Muscle of back (tissue), 13 donors: ENCODE measurements at places on chromosomes 2 and 18.

GRCh38 chr2:239523954-239524330 is 123.1 kb upstream of the HDAC4 start:
- DNase-seq: no peak

GRCh38 chr2:170146784-170147183 is 31.2 kb upstream of the MYO3B start:
- no peak for DNase-seq

DNA sequence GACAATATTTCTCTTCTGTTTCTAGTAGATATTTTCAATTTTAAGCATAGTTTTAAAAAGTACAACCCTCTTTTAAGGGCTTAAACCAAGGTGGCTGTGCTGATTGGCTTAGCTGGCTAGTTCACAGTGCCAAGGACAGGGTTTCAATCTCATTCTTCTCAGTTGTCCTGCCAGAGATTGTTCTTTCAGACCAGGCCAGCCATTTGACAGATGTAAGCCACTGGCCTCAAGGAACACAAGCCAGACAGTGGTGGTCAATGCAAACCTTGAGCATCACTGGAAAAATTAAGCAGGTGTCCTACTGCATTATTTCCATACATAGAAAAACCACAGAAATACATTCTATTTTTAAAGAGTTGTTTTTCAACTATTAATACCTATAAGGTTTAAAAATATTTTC is 5.9 kb downstream of the RNF103 start:
- no peak for DNase-seq

- DNase-seq: no peak
Measured at GRCh38 chr2:120783969-120784372, 48.3 kb downstream of the GLI2 start.

- no peak for DNase-seq
Measured at GRCh38 chr2:229728370-229728769, 14.0 kb upstream of the DNER start.
